Activated CD8-positive, alpha-beta memory T cell treated with anti-CD3 and anti-CD28 coated beads for 1 hour (primary cell): ENCODE measurements at places on chromosomes 4 and X.

GRCh38 chrX:106987488-106987887 lies 12.5 kb downstream of the MORC4 start:
- DNase-seq: no peak

DNA sequence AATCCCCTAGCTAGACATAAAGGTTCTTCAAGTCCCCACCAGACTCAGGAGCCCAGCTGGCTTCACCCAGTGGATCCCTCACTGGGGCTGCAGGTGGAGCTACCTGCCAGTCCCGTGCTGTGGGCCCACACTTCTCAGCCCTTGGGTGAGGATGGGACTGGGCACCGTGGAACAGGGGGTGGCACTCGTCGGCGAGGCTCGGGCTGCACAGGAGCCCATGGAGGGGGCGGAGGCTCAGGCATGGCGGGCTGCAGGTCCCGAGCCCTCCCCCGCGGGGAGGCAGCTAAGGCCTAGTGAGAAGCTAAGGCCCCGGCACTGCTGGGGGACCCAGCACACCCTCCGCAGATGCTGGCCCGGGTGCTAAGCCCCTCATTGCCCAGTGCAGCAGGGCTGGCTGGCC lies 16.1 kb upstream of the ACSL4 start:
- no peak for DNase-seq

GRCh38 chrX:7574325-7574724 lies 268.6 kb upstream of the VCX start:
- DNase-seq: no peak

DNA sequence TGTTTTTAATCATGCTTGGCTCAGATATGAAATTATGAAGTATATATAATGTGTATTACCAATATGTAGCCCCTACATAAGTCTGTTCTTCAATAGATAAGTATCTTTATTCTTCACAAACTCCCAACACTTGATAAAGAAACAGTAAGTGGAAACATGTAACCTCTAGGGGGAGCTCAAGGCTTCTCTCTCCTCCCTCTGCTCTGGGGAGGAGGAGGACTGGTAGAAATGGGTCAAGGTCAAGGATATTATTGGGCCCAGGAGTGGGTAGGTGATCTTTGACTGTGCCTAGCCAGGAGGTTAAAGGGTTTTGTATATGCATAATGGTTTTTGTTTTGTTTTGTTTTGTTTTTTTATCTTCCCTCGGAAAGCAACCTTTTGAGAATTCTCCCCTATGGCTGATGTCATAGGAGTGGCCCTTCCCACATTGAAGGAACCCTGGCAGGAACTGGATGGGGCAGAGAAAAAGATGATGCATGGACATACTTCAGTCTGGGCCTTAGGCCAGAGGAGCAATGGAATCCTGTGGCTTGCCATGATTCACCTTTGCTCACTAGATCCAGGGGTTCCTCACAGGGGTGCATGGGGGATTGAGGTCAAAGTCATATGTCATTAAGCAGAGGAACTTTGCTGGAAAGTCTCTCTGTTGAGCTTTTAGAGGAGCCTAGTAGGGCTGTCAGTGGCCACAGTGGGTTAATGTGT lies 460.3 kb downstream of the MID1IP1 start:
- no peak for DNase-seq

DNA sequence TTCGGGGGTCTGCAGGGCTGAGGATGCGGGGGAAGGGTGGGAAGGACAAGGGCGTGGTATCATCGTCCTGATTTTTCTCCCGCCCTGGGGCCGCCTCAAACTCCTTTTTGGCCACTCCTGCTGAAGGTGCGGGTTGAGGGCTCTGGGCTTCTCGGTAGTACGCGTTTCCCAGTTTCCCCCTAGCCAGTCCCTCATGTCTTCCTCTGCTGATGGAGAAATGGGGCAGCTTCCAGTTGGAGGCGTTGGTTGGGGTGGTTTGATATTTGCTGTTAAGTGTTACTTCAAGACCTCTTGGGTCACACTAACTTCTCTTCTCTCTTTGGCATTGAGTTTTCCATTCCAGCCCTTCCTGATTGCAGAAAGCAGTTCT lies 482 bp downstream of the GSTCD start:
- DNase-seq: no peak

DNA sequence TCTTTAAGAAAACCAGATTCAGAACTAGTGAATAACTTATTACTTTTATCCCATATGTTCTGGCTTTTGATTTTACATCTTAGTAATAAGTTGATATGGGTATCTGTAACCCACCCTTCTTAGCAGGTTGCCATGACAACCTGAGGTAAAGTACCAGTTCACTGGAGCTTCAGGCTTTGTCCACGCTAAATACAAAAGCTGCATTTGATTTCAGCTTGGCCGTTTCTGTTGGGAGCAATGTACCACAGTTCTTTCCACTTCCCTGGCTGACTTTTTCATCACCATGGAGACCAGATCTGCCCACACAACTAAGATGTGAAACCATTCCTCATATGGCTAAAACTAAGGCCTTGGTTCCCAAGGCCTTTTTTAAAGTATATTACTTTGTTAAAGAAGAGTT lies 26.1 kb downstream of the KLHL34 start:
- DNase-seq: no peak

DNA sequence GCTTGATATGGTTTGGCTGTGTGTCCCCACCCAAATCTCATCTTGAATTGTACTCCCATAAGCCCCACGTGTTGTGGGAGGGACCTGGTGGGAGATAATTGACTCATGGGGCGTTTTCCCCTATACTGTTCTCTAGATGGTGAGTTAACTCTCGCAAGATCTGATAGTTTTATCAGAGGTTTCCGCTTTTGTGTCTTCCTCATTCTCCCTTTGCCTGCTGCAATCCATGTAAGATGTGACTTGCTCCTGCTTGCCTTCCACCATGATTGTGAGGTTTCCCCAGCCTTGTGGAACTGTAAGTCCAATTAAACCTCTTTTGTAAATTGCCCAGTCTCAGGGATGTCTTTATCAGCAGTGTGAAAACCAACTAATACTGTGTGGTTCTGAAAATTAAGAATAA lies 11.5 kb downstream of the SLAIN2 start:
- no peak for DNase-seq

DNA sequence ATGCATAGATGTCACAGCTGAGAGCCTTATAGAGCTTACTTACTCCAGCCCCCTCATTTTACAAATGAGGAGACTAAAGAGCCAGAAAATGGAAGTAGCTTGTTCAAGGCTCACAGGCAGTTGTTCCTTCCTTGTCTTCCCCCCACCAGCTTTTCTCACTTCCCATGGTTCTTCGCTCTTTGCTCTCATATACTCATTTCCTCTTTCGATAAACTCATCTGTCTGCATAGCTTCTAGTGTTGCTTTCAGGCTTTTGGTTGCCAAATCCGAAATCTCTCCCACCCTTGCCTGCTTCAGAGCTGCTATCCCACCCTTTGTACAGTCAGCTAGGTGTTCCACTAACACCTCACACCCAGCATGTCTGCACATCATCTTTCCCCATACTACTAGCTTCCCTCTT lies 25.0 kb upstream of the GJB1 start:
- no peak for DNase-seq
